Putamen (tissue), 1 donor: ENCODE measurements at places on chromosomes 4 and X.

DNA sequence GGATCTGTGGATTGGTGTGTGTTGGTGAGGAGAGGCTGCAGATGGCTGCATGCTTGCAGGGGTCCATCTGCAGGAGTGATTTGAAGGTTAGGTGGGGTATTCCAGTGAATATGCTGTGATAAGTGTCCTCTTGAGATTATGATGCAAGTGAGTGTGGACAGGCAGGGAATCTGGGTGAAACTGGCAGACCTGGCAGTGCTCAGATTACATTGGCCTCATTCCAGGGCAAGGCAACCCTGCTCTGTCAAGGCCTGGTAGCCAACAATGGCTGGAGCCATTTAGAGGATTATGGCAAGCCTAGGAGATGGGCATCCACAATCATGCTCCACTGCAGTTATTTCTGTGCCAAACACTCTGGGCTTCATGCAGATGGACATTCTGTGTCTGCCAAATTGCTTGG is 113.9 kb downstream of the RTL3 start:
- no peak for DNase-seq

DNA sequence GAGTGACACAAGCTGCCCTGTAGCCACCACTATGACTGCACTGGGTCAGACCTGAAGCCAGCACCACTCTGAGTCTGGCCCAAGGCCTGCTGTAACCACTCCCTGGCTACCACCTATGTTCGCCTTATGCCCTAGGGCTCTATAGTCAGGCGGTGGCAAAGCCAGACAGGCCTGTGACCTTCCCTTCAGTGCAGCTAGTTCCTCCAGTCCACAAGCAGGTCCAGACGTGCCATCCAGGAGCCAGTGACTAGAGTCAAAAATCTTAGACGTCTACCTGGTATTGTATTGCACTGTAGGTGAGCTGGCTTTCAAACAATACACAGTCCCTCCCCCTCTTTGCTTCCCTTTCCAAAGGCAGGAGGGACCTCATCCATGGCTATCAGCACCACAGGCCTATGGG is 54.0 kb upstream of the RNF128 start:
- DNase-seq: no peak

GRCh38 chr4:108092288-108092687 is 76.4 kb downstream of the LEF1 start:
- no peak for DNase-seq

DNA sequence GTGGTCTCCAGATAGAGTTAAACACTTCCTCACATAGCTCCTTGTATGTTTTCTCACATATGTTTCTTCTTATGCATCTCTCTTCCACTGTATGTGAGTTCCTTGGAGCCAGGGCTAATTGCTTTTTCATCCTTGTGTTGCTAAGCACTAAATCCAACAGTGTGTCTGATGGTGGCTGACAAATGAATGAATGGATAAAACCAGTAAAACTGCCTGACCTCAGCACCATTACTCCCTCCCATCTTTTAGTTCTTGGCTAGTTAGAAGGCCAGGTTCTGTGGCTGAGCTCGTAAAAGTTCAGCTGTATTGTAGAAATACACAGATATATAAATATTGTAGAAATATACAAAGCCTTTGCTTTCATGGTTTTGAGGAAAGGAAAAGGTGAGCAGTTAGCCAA is 50.4 kb downstream of the ARX start:
- no peak for DNase-seq

GRCh38 chr4:16031546-16032395 is 52.1 kb downstream of the PROM1 start:
- no peak for DNase-seq

DNA sequence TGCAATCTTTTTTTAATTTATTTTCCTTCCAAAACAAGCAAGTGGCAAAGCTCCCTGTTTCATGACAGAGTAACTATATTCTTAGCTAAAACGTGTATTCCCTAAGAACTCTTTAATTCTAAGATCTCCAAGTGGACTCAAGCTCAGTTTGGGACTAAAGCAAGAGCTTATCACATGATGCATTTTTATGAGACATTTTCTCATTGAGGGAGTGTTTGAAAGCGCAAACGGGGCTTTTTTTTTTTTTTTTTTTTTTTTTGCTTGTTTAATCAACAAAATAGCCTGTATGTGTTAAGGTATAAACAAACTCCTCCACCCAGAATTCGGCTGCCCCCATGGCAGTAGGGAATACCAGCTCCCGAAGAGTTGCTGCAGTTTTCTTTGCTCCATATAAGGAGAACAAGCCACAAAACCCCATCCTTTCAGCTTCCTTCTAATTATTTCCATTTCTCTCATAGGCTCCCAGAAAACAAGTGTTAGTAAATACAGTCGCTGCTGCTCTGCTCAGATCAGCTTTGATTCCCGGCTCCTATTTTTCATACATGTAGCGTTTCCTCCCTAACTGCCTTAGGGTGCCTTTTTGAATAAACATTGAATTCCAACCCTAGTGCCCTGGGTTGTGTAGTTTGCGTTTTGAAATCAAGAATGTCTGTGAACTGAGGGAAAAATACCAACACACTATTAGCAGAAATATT is 669 bp upstream of the PPARGC1A start:
- DNase-seq: no peak

- DNase-seq: no peak
These were observed 224.3 kb downstream of the DCLK2 start for GRCh38 chr4:150302553-150302952.

- DNase-seq: no peak
These were observed 443.2 kb upstream of the FRG1 start for GRCh38 chr4:189497516-189497915.

- DNase-seq: no peak
These were observed 80.6 kb downstream of the MFAP3L start for GRCh38 chr4:169945636-169946035.
